Natural killer cell treated with Interleukin-12 subunit alpha and Interleukin-12 subunit beta and Interleukin-15 and Interleukin-18, amount 100 ng/mL, for 72 hours (primary cell): ENCODE measurements at places on chromosomes 6 and 20.

DNA sequence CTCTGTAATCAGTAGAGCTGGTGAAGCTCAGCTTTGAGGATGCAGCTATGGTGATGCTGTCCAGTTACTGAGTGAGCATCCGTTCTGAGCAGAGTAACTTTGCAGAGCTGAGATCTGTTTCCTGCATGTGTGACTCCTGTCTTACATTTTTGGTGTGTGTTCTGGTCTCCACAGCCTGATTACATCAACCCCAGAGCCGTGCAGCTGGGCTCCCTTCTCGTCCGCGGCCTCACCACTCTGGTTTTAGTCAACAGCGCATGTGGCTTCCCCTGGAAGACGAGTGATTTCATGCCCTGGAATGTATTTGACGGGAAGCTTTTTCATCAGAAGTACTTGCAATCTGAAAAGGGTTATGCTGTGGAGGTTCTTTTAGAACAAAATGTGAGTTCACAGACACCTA, 81.6 kb downstream of the FAM120B start:
- DNase-seq = no peak

DNA sequence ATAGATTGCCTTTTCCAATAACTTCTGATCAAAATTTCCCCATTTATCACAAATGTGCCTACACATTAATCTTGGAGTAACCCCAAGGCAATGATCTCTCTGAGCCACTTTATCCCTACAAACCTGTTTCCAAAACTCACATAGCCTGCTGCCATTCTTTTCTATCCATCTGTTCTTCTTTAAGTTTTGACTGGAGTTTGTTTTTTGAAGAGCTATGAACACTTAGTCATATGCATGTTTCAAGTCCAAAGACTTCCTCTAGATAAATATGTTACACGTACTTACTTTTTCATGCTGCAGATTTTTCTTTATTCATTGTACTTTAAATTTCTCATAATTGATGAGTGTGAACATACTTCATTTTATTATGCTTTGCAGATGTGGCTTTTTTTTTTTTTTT, 488.9 kb upstream of the CITED2 start:
- no peak for DNase-seq

- DNase-seq = no peak
Measured at GRCh38 chr6:124777863-124778262, 184.4 kb upstream of the RNF217 start.

- no peak for DNase-seq
Measured at GRCh38 chr6:6946206-6947155, 161.3 kb upstream of the RREB1 start.

DNA sequence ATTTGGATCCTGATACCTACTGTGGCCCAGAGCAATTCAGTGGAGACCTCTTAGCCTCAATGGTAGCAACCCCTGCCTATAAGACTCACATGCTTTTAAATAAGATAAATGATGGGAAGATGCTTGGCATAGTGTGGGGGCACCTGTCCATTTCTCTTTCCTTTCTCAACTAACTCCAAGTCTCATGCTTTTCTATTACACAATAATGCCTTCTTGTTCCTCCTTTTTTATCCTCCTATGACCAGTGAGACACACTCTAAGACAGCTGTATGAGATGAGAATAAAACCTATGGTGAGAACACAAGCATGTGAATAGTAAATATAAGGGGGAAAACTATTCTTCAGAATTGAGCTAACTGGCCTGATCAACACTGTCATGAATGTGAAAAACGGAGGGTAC, 147.0 kb upstream of the STXBP5 start:
- no peak for DNase-seq

DNA sequence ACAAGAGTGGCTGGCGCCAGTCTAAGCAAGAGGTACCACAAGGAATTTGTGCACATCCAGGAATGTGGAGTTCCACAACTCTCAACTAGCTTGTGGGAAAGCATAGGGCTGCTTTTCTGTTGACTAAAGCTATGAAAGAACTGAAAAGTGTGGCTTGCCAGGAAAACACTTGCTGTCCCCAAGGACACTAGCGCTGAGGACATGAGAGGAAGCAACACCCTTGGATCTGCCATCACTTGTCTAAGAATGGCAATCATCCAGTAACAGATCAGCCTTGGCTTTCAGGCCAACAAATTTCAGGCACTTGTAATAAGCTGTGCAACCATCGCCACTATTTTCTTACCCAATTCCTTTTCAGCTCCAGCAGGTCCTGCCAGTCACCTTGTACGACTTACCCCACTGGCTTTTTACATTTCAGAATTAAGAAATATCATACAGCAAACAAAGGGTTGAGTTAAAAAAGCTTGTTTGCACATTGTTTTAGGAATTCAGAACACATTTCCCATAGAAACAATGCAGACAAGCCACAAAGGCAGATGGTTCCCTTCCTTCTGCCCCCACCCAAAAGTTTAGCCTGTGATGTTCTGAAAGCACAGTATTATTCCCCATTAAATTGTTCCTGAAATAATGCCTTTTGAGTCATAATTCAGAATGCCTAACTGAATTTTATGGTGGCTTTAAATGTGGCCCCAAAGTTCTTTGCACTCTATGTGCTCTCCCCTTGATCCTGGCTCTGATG, 57.9 kb upstream of the SSTR4 start:
- no peak for DNase-seq

DNA sequence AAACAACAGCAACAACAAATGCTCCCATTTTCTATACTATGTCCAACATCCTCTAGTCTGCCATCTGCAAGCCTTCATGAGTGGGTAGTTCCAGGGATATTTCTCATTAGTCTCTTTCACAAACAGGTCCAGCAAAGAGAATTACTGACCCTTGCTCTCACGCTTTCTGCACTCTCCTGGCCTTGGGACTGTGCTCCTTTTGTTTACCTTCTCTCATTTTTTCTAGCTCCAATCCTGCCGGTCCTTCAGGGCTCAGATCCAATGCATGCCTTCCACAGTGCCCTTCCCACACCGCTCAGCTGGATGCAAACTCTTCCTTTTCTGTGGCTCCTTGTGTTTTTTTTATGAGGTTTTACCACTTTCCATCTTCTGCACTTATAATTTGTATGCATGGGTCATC, 47.2 kb downstream of the ADTRP start:
- DNase-seq = no peak

- DNase-seq = no peak
Measured at GRCh38 chr6:40845553-40845952, 193.5 kb downstream of the UNC5CL start.

GRCh38 chr6:137706083-137706750, 160.8 kb upstream of the TNFAIP3 start:
- no peak for DNase-seq

GRCh38 chr20:58636983-58637421, 14.1 kb upstream of the STX16 start:
- no peak for DNase-seq

- no peak for DNase-seq
Measured at GRCh38 chr6:33869121-33869520, 65.3 kb upstream of the MLN start.
